ENCODE measurements at places on chromosomes 6 and 20.

GRCh38 chr6:109297406-109298110 lies 84.7 kb downstream of the CD164 start:
- no peak for DNase-seq

GRCh38 chr20:19944772-19945459 lies 72.2 kb upstream of the NAA20 start:
- no peak for DNase-seq

GRCh38 chr6:44157152-44157521 lies 1.5 kb upstream of the CAPN11 start:
- no peak for DNase-seq

- DNase-seq: no peak
Measured at GRCh38 chr20:19840111-19840710, 82.2 kb downstream of the RIN2 start.

GRCh38 chr6:55825402-55826051 lies 49.9 kb downstream of the BMP5 start:
- DNase-seq: peak; percentile 31

- no peak for DNase-seq
Measured at GRCh38 chr20:16096756-16097326, 476.4 kb downstream of the KIF16B start.

DNA sequence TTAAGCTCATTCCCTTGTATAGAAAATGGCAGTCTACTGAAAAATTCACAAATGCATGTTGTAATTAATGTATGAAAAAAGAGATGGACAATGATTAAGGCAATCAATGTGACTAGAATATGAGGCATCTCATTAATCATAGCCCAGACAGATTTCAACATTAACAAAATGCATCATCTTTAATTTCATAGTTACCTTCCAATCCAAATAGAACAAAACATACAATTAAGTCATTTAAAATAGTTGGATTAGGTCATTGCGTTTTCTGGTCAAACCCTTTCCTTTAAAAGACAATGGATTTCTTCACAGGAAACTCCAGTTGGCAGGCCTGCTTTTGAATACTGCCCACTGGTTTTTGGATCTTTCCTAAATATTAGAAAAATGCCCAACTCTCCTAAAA lies 203.9 kb downstream of the HAO1 start:
- no peak for DNase-seq

DNA sequence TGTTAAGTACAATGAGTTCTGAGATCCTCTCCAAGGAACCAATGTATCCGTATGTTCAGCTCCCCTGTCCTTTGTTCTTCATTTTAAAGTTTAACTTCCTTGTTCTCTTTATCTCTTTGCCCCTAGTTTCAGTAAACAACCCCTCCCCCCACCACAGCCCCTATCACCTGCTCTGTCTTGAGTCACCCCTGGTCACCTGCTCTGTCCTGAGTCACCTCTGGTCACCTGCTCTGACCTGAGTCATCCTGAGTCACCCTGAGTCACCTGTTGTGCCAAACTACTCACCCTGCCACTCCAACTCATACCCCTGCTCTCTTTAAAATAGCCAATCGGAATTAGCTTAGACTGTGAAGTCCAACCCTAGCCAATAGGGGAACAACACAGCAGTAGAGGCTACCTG lies 288.7 kb upstream of the CDYL start:
- no peak for DNase-seq

DNA sequence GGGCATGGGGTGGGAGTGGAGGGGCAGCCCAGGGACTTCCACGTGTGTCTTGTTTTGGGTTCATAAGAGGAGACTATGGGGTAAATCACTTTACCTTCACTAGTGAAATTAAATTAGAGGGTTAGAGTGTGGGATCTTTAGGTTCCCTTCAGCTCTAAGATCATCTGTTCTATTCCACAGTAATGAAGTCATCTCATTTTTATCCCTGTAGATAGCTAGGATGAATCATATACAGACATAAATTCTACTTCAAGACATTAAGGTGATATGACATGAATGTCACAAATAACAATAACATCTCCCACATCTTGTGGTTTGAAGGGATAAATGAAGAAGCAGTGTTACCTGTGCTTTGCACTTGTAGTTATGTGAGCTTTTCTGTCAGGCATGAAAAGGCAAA lies 83.8 kb downstream of the ELOVL4 start:
- no peak for DNase-seq

DNA sequence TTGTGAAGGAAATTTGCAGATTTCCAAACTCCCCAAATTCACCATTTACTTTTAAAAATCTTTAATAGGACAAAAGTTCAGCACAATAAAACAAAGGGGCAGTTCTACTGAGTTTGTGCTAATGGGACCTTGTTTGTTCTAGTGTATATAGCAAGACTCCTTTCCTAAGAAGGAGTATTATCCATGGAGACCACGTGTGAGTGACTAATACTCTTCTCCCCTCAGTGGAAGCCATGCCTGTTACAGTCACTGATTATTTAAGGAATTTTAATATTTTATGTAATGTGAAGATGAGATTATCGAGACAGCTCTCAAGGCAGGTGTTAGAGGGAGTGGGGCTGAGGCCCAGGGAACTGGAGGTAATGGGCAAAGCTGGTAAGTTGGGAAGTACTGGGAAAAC lies 16.4 kb upstream of the QKI start:
- DNase-seq: no peak

DNA sequence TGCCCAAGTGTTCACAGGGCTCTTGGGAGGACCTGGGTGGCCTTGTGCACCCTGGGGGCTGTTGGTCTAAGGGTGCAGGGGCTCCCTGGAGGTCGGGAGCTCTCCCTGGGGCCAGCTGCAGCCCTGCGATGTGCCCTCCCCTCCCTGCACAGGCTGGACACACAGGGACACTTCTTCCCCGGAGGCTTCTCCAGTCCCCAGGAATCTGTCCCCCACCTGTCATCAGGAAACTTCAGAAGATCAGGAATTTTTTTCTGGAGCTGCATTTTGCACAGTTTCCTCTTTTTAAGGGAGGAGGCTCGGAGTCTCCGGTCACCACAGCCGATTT lies 66.9 kb upstream of the BHLHE23 start:
- no peak for DNase-seq

DNA sequence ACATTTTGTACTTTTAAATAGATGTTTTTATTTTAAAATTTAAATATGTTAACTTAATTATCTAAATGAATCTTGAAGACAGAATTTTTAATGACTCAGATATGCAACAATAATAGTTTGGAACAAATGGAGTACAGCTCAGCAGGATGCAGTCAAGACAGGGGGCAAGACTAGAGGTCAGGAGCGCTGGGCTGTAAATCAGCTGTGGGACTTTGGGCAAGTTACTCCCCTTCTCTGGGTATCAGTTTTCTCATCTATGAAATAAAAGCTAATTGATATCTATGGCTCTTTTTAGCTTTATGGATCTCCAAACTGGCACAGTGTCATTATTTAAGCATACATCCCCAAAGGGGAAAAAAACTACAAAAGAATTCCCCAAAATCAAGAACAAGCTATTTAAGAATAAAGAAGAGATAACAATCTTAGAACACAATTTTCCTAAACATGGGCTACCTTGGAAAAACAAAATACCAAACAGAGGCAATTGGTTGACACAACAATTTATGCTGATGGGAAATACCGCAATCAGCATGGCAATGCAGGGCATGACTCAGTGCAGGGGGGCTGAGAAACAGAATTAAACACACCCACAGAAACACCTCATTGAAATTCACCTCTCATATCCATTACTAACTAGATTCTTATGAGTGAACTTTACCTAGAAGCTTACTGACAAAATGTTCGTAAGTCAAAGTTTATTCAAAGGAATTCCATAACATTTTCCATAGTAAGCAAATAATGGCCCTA lies 188.2 kb downstream of the SIM1 start:
- no peak for DNase-seq

- DNase-seq: no peak
Measured at GRCh38 chr20:2693286-2694007, 867 bp downstream of the EBF4 start.

- no peak for DNase-seq
Measured at GRCh38 chr6:47743744-47744143, 38.1 kb upstream of the OPN5 start.

- no peak for DNase-seq
Measured at GRCh38 chr20:63085151-63085861, 78.5 kb upstream of the BHLHE23 start.

DNA sequence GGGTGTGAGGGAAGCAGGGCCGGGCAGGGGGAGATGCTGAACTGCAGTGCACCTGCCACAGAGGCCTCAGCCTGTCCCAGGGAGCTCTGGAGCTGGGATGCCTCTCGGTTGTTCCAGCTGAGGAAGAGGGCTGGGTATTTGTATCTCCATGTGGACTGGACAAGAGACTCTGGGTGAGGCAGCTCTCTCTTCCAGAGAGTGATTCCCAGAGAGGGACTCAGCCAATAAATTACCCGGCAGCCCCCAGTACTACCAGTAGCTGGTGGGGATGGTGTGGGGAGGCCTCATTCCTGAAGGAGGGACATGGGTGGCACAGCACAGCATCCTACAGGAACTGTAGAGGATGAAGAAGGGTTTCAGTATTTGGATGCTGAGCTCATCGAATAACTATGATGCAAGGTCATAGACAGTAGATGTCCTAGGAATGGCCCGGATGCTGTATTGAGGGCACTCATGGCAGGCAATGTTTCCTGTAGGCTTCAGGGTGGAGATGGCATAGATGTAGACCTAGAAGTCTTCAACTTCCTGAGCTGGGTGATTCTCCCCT lies 1.4 kb downstream of the FGD2 start:
- DNase-seq: no peak

- no peak for DNase-seq
Measured at GRCh38 chr6:28351087-28351486, 1.3 kb downstream of the ZKSCAN3 start.

DNA sequence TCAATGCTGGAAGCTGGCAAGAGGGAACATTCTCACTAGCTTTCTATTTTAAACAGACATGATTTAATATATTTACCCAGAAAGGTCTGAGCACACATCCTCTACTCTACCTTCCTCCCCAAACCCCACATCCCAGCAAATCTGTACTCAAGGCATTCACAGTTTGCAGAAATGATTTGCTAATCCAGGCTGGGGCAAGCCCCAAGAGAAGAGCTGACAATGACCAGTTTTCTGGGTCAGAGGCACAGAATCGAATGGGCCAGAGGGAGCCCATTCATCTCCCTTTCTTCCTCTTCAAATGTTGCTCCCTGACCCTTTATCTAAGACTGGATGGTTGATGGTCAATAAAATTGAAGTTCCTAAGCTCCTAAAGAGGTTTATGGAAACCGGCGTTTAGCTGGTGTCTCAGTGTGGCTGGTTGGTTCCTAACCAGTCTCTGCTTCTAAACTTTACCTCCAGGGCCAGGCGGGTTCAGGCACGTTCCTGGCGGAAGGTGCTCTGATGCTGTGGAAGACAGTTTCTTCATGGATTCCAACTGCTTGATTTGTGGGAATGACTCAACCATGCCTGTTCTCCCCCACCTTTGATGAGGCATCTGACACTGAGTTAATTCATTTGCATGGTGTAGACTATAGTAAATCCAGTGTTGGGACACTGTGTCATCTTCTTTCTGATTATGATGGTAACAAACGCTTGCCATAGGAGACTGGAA lies 96.4 kb upstream of the IYD start:
- no peak for DNase-seq

DNA sequence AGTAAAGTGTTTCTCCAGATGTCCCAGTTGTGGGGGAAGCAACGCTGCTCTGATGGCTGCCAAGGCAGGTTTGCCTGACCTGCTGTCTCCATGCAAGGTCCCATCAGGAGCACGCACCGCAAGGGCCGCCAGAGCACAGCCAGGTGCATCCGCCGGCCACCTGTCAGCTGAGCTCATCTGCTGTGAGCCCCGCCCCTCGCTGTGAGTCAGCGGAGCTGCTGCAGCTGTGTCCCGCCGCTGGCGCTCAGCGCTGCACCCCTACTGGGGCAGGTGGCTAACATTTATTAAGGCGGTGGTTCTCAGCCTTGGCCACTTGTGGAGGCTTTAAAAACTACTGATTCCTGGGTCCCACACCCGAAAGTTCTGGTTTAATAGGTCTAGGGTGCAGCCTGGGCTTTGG lies 225.7 kb downstream of the UST start:
- DNase-seq: no peak

GRCh38 chr20:1918491-1919165 lies 23.4 kb downstream of the SIRPA start:
- DNase-seq: no peak

DNA sequence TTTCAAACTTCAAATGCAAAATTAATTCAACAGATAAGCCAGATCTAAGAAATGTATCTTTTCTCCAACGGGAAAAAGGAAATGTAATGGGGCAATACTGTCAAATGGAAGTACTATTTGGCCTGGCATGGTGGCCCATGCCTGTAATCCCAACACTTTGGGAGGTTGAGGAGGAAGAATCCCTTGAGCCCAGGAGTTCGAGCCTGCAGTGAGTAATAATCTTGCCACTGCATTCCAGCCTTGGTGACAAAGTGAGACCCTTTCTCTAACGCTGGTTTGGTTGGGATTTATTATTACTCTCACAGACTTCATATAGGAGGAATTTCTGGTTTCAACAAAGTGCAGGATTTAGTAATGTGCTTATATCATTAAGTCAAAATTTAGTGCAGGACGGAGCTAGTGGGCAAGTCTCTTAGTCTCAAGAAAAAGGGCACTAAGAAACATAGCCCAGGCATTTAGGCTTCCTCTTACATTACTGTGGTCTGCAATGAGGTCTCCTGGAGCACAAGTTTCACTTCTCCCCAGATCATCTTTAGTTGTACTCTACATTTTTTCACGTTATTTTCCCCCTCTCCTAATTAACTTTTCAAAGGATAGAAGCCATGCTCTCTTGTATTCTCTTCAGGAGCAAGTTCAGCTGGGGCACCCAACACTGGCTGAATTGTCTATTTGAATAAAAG lies 23.1 kb downstream of the TRIM27 start:
- no peak for DNase-seq

DNA sequence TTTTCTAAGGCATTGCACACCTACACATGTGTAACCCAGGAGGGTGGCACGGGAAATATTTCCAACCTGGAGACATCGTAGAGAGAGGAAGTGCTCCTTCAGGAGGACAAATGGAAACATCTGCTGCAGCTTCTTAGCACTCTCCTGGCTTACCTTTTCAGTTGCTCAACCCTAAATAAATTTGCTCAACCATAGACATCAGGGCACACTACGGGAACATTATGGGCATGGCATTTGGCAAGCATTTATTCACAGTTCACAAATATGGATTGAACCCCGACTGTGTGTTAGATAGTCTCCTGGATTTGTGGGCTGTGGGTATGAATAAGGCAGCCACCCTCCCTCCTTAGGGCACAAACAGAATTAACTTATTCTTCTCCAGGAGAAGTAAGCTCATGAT lies 118.7 kb downstream of the SOX4 start:
- no peak for DNase-seq

DNA sequence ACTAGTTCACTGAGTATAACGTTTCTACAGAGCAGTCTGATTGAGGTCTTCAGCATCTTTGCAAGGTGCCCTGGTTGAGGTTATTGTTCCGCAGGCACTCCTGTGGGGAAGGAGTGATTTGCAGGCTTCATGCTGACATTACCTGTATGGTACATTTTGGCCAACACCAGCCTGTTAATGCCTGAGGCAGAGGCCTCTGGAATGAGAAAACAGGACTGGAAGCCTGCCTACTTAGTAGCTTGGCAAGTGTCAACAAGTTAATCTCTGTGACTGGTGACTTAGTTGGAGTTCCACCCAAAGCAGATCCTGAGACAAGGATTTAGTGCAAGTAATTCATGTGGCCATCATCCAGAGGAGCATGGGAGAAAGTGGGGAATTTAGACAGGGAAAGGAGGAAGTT lies 24.6 kb downstream of the MAS1 start:
- no peak for DNase-seq

GRCh38 chr20:64138276-64138815 lies 25.9 kb upstream of the MYT1 start:
- no peak for DNase-seq

GRCh38 chr20:16761305-16761829 lies 13.2 kb downstream of the OTOR start:
- DNase-seq: peak; percentile 8

- DNase-seq: no peak
Measured at GRCh38 chr6:116012471-116012949, 48.2 kb downstream of the FRK start.

Data from BJ (cell line).